ENCODE measurements at places on chromosomes 13 and 19. TPM values are rescaled to one million over a fixed set of nuclear protein-coding genes. Genes with fewer than 3 reads are reported as not detected.

UFM1 gene
- 178 TPM for total RNA-seq

DNA sequence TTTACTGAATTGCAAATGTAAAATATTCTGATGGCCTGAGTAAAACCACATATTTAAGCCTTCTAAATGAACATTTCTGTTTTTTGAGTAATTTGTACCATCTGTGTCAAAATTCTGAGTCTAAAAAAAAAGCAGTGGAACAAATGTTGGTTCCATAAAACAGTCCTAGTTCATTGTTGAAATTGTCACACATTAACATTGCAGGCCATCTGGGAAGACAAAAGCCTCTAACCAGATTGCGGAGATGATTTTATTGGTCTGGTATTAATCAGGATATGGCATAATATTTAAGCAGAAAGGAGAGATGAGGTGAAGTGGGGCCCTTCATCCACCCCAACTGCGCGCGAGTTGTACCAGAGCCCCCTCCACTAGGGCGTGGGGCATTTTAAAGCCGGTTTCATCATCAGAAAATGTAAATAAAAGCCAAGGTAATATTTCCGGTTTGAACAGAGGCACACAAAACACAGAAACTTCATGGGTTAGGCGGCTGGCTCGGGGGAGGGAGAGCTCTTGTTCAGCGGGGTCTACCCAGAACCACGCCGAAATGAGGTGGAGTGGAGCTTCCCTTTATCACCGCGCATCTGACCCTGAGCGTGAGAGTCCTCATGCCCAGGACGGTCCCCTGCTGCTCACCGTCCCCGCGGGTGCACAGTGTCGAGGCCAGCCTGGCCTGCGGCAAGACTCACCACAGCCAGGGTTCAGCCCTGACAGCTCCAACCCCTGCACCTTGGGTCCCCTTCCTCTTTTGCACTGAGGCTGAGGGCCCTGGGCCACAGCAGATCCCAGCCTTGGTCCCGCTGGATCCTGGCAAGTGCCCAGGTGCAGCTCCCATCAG lies 169.2 kb downstream of the URI1 start:
- DNase-seq: no peak

TGDS gene
- 6.9 TPM for total RNA-seq

ZNF497 gene
- 6.1 TPM for total RNA-seq

DNA sequence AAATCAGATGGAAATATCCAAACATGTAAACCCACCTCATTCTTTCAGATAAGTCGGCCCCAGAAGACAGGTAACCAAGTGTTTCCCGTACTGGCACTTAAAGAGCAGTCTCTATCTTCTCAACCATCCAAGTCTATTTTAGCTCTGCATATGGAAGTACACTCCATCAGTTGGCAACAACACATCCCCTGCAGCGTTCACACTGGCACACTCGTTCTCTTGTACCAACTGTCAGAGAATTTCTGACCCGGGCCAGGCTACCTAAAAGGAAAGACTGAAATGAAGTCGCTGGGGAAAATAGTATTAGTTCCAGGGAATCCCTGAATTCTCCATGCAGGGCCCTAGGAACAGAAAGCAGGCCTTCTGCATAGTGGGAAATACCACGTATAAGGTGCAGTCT lies 109.3 kb downstream of the RXFP2 start:
- DNase-seq: no peak

COL5A3 gene
- total RNA-seq: 0.82 TPM

All from frontal cortex (tissue), 4 donors.